ENCODE measurements at places on chromosomes 2 and 18.

GRCh38 chr2:37779611-37780386 is 108.4 kb upstream of the CDC42EP3 start:
- DNase-seq: no peak

- no peak for DNase-seq
Observed at GRCh38 chr2:230423851-230424458, 8.0 kb downstream of the SP100 start.

- no peak for DNase-seq
Observed at GRCh38 chr2:45855374-45855773, 203.9 kb downstream of the PRKCE start.

DNA sequence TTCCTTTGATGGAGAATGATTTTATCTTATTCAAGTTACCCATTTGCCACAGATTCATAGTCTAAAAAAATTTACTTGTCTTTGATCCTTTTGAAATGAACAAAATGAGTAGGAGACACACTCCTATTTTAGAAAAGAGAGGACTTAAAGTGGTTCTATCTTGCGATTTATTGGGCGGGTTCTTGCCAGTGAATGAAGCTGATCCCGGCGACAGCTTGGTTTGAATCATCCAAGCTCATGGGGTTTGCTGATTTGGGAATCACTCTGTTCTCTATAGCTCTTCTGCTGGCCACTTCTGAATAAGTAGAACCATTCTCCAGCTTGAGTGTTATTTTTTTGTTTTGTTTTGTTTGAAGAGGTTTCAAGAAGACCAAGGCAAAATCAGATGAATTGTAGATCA is 25.5 kb upstream of the PPP1CB start:
- DNase-seq: no peak

- DNase-seq: no peak
Observed at GRCh38 chr2:44152865-44153669, 15.6 kb upstream of the PPM1B start.

DNA sequence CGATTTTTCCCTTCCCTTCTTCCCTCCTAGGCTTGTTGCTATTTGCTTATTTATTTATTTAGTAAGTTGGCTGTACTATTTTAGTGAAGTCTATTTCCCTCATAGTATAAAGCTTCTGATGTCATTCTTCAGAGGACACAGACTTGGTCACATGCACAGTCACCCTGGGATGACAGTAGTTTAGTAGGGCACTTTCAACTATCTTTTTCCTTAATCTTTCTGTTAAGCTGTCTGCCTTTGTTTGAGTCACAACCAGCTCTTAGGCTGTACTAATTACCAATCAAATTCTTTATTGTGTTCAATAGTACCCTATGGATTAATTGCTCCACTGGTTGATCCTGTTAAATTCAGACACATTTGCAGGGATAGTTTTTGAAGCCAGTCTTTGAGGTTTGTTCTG is 26.9 kb upstream of the RAB31 start:
- DNase-seq: no peak

GRCh38 chr2:230751062-230751461 is 38.4 kb downstream of the CAB39 start:
- DNase-seq: no peak

DNA sequence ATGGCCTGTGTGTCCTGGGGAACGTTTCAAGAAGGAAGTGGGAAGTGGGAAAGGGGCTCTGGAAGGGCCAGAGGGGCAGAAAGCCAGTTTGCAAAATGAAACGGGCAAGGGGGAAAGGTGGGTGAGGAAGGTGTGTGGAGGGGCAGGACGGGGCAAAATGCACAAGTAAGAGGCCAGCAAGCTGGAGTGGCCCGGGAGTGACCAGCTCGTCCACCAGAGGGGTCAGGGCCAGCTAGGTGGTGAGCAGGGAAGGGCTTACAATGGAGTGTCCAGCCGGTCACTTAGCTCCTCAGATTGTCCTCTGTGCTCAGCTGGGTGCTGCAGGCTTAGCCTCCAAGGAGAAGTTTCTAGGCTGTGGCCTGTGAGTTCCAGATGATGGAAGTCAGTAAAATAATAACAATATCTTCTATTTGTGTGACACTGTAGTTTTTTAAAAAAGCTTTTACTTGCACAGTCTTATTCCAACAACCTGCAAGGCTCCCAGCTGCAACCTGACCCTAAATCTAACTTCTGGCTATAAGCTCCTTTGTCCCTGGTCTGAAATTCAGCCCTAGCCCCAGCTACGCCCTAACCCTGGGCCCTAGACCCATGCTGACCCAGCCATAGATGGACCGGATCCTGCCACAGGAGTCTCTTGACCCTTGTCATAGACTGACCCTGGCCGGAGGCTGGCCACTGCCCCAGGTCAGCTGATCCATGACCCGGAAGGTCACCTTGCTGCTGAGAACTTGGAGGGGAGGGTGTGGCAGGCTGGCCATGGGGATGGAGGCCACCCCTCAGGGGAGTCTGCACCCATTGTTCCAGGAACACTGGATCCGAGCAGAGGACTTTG is 29.2 kb downstream of the MYO7B start:
- no peak for DNase-seq

DNA sequence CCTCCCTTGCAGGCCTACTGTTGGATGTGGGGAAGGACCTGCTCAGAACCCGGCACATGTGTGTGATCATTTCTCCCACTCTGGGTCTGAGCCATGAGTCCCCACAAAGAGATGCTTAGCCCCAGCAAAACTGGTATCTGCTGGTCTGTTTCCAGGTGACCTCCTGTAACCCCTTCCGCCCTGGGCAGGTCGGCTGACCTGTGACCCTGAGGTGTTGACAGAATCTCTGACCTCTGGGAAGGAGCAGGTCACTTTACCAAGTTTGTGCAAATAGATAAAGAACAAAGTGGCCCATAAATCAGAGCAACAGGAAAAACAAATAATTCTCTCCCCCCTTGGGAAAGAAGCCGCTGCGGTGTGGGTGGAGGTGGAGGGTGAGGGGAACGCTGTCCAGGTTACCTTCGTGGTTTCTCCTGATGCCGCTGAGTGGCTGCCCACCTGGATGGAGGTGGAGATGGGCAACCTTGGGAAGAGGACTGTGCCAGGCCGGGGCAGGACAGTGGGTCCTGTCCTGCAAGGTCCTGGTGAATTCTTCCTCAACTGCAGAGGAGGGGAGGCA is 174.0 kb upstream of the MYCN start:
- no peak for DNase-seq

GRCh38 chr2:43475922-43476321 is 119.9 kb downstream of the THADA start:
- no peak for DNase-seq

- no peak for DNase-seq
Observed at GRCh38 chr18:5238371-5238976, 41.4 kb upstream of the AKAIN1 start.

DNA sequence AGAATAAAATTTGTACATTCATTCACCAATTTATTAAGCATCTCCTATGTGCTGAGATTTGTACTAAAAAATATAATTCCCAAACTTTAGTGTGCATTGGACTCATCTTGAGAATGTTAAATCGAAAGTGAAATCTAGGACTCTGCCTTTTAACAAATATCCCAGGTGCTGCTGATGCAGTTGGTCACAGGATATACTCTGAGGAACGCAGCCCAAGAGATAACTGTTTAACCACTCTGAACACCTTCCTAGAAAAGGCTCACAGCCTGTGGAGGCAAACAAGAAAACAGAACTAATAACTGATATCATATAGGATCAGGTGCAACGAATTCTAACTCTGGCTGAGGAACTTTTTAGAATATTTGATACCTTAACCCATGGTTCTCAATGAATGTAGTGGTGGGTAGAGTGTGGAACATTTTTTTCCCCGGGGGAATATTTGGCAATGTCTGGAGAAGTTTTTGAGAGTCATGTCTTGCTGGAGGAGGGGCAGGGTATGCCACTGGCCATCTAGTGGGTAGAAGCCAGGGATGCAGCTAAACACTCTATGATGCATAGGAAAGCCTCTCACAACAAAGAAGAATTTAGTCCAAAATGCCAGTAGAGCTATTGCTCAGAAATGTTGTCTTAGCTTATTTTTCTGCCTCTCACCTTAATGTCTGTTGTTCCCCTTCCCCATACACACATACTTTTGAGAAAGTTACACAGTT is 96.5 kb downstream of the EHBP1 start:
- no peak for DNase-seq

DNA sequence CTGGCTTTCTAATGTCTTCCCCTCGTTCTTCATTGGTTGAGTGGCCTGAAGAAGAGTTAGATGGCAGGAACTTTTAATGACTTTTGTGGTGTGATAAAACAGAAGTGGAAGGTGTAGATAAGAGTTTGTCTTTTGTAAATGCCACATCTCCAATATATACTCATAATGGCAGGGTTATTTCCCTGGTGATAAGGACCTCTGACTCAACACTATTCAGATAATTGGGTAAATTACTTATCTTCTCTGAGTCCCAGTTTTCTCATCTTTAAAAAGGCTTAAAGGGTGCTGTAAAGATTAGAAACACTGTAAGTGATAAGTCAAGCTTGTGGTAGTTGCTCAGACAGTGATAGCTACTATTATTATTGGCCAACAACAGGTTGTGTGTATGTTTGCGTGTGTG is 9.5 kb downstream of the KLHL14 start:
- no peak for DNase-seq

- DNase-seq: no peak
Observed at GRCh38 chr2:208386541-208386940, 20.1 kb upstream of the PTH2R start.

DNA sequence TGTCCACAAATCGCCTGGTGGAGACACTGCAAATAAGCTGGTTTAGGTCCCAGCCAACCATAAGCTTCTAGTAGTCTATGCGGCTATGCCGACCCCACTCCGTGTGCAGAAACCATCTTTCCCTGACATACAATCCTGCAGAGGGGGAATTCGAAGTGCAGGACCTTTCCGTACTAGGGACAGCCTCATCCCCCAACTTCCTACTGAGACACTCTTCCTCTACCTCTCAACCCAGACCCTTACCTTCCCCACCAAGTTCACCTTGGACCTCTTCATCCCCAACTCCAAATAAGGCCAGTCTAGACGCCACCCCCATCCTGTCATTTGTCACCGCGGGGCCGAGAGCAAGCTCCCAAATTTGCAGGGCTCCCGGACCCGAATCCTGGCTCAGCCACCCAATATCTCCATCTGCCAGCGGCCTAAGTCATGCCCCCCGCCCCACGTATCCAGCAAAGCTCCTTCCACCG is 496 bp downstream of the SUCLG1 start:
- no peak for DNase-seq

DNA sequence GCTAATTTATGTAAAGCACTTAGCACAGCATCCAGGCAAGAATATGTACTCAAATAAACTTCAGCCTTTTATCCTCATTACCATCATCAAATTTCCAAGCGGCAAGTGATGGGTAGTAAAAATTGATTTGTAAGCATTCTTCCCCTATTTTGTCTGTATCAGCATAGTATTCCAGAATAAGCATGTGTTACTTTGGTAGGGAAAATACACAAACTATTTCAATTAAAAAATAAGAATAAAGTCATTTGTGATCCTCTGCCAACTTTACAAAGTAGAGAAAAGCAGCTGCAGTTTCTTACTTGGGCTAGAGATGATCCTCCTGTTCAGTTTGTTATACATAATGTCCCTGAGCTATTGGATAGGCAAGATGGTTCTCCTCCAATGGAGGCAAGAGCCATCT is 493.2 kb downstream of the ZEB2 start:
- no peak for DNase-seq
